A549 treated with Hydrocortisone at 1 μM for 4 hours (cell line): ENCODE measurements at places on chromosomes 7 and 10. TPM values are rescaled to one million over a fixed set of nuclear protein-coding genes. Genes with fewer than 3 reads are reported as not detected.

HECW1 gene
- total RNA-seq, result 14.4 to 18.0 TPM (median 17.1 TPM) in 5 replicates

PNLIPRP1 gene
- total RNA-seq, result not detected in 5 replicates

ENTPD1 gene
- total RNA-seq, result 0.03 to 0.37 TPM in 2 of 5 replicates, not detected in the others

EIF4EBP2 gene
- 12.0 to 17.3 TPM (median 14.1 TPM) in 5 replicates for total RNA-seq

TMEM184A gene
- 7.0 to 9.9 TPM (median 9.0 TPM) in 5 replicates for total RNA-seq

CAMK1D gene
- total RNA-seq, result 6.3 to 8.1 TPM (median 7.7 TPM) in 5 replicates

SEPHS1 gene
- 62.1 to 84.0 TPM (median 66.4 TPM) in 5 replicates for total RNA-seq

SHTN1 gene
- total RNA-seq, result 19.1 to 29.1 TPM (median 25.9 TPM) in 5 replicates

CFAP43 gene
- 0.10 to 0.25 TPM (median 0.21 TPM) in 4 of 5 replicates, not detected in the other for total RNA-seq

LRRC18 gene
- total RNA-seq, result not detected in 5 replicates

GPR85 gene
- not detected in 5 replicates for total RNA-seq

LIPM gene
- not detected in 5 replicates for total RNA-seq

RELN gene
- 0.01 to 0.15 TPM (median 0.01 TPM) in 4 of 5 replicates, not detected in the other for total RNA-seq
